ENCODE measurements at places on chromosomes 3 and 15. TPM values are rescaled to one million over a fixed set of nuclear protein-coding genes. Genes with fewer than 3 reads are reported as not detected.

Gene EOMES
- total RNA-seq, result not detected

Gene PIERCE2
- total RNA-seq, result 2.0 TPM

Gene ADAMTSL3
- not detected for total RNA-seq

Gene RGMA
- 205 TPM for total RNA-seq

Gene CCDC39
- not detected for total RNA-seq

Gene MEX3B
- total RNA-seq, result 49.5 TPM

Gene RTP1
- not detected for total RNA-seq

Gene DPPA4
- total RNA-seq, result 155 TPM

Gene GPR156
- 2.4 TPM for total RNA-seq

Gene CYP1A2
- total RNA-seq, result not detected

Gene LRRIQ4
- total RNA-seq, result 0.16 TPM

Gene ROBO2
- total RNA-seq, result 26.0 TPM

Gene ESYT3
- total RNA-seq, result 0.44 TPM

Gene ARMC8
- 40.0 TPM for total RNA-seq

Gene ANKUB1
- total RNA-seq, result not detected

Gene MAPKAPK3
- 38.8 TPM for total RNA-seq

Gene NAALADL2
- 4.3 TPM for total RNA-seq

Gene TMEM43
- total RNA-seq, result 42.7 TPM

Gene THUMPD3
- total RNA-seq, result 61.0 TPM

Gene PPP2R3A
- total RNA-seq, result 17.1 TPM

Gene MNS1
- total RNA-seq, result 9.6 TPM

Gene DISP2
- 2.0 TPM for total RNA-seq

Gene RBP2
- not detected for total RNA-seq

Gene FAM131A
- total RNA-seq, result 19.7 TPM

Gene DUOX1
- not detected for total RNA-seq

Gene EXD1
- total RNA-seq, result not detected

Gene PLA2G4E
- not detected for total RNA-seq

Gene C3orf20
- not detected for total RNA-seq

Measured in neural crest cell (in vitro differentiated cells).